ENCODE measurements at places on chromosomes 4 and X.

- DNase-seq: no peak
Measured at GRCh38 chr4:20483416-20483815, 216.8 kb upstream of the PACRGL start.

- DNase-seq: peak; percentile 70
Measured at GRCh38 chr4:7805533-7806337, 133.9 kb downstream of the AFAP1 start.

GRCh38 chr4:165293927-165294649 lies 33.4 kb upstream of the MSMO1 start:
- no peak for DNase-seq

GRCh38 chr4:41324861-41325260 lies 68.1 kb downstream of the UCHL1 start:
- DNase-seq: no peak

- no peak for DNase-seq
Measured at GRCh38 chr4:32455231-32455630, 1735.1 kb downstream of the PCDH7 start.

All from right lung (tissue), 10 donors.